ENCODE measurements at places on chromosomes 1 and 21.

GRCh38 chr1:62068978-62069377 lies 125.7 kb upstream of the L1TD1 start:
- no peak for DNase-seq

- DNase-seq = peak; percentile 91
These were observed 12.2 kb downstream of the UTP25 start for GRCh38 chr1:209839875-209840546.

DNA sequence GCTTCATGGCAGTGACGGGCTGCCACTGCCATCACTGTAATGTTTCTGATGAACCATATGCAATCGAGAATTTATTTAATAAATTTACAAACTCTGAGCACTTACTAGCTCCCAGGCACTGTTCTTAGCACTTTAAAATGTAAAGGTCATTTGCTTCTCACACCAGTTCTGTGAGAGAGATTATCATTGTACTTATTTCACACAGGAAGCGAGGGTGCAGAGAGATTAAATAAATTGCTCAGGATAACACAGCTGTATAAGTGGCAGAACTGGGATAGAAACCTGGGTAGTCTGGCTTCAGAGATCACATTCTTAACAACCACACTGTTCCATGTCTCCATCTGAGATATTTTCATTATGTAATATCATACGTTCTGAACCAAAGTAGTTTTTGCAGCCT lies 119.9 kb downstream of the MAST2 start:
- DNase-seq = no peak

DNA sequence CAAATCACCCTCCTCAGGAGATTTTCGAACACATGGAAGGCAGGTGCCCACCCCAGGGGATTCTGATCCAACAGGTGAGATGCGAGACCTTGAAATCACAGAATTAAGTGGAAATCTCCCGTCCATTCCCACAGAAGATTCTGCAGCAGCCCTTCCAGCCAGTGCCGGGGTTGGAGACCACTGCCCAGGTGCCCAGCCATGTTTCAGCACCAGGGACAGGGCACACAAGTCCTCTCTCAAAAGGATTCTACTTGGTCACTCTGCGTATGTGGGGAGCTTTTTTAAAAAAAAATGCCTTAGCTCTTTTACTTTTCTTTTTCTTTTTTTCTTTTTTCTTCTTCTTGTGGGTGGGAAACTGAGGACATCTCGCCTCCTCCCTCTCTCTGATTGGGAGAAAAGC lies 80.7 kb downstream of the VWA5B1 start:
- peak; percentile 70 for DNase-seq

DNA sequence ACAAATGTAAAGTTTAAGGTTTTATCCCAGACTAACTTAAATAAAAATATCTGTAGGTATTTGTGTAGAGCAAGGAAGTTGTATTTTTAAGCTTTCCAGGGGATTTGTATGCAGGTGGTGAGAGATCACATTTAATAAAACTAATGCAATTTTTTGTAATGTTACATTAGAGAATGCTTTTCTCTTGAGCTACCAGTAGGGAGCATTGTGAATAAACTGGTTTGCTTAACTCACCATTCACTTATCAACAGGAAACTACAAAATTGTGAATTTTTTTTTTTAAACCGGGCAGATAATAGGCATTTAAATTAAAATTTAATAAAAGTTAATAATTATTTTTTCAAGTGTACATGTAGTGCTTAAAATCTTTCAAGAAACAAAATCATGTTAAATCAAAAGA lies 78.6 kb downstream of the IVNS1ABP start:
- DNase-seq = no peak

DNA sequence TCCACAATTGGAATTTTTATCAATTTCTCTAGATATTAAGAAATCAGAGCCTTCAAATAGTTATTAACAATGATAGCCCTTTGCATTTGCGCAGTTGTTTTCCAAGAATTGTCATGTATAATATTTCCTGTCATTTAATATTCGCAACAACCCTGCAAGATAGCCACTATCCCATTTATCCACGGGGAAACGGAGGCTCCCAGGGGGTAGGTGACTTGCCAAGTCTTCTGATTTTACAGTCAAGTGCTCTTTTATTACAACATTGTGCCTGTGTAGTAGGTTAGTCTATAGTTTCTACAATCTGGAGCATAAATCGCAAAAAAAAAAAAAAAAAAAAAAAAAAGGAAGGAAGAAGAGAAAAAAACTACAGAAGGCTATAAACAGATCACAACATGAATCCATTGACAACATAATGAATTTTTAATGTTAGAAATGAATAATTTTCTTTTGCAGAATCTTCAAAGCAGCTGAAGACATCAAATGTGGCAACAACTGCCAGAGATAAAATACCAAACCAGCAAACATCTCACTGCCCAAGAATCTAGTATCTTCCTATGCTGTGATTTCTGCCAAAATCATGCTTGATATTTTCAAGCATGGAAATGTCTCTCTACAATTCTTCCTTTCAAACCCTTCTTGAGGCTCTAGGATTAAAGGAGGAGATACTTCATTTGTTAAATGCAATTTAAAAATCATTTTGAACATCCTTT lies 125.5 kb downstream of the PTPN14 start:
- DNase-seq = no peak

DNA sequence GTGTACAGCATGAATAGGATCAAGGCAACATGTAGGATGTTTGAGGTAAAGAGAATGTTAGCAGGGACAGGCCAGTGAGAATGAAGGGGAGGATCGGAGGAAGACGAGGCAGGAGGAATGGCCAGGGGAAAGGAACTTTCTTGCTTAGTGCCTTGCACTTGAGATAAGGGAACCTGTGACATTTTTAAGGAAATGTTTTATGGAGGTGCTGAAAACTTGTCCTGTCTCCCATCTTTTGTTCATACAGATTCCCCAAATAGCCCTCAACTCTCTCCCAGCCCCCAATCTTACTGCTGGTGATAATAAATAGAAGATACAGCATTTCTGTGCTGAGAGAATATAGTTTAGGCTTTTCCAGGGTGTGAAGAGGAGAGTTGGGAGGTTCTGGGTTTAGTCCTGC lies 13.6 kb downstream of the ATP8B2 start:
- DNase-seq = no peak

- DNase-seq = no peak
These were observed 2.4 kb downstream of the FBXO42 start for GRCh38 chr1:16349847-16350406.

GRCh38 chr1:112849425-112850033 lies 106.5 kb downstream of the SLC16A1 start:
- peak; percentile 76 for DNase-seq

DNA sequence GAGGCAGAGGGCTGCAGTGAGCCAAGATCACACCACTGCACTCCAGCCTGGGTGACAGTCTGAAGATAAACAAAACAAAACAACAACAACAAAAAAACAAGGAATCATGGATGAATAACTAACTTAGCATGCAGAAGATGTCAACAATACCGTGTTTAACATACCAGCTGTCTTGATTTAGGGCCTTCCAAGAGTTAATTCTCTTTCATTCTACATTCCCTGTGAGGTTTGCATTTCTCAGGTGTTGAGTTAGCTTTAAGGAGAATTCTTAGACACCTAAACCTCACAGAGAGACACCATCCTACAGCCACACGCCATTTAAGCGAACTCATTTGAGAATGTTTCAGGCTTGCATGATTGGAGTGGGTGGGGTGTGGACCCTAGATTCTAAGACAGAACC lies 363.1 kb upstream of the RUNX1 start:
- DNase-seq = no peak

DNA sequence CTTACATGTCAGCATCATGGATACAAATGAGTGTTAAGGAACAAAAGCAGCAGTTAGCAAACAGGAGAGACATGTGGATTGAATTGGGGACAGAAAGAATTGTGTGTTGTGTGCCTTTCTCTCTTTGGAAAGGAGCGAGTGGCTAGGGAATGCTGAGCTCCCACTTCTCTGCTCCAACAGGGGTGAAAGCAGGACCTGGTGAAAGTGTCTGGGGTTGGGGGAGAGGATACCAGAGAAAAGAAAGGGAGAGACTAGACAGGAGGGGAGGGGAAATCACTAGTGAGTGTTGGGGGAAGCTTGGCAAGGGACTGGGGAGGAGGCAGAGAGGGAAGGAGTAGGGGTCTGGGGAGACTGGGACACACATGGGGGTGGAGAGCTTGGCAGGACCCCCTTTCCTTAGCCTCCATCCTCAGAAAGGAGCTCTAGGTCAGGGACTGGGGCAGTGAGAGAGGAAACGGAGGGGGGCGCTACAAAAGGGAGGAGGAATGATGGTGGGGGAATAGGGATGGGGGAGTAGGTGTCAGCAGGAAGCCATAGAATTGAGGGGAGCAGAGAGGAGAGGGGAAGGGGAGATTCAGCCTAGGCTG lies 2.2 kb downstream of the KIRREL1 start:
- DNase-seq = no peak

GRCh38 chr1:30512914-30513265 lies 210.5 kb downstream of the MATN1 start:
- DNase-seq = no peak

- DNase-seq = no peak
These were observed 70.9 kb upstream of the PLPPR4 start for GRCh38 chr1:99193431-99193830.

- no peak for DNase-seq
These were observed 7.0 kb upstream of the ADORA1 start for GRCh38 chr1:203120325-203121153.

- DNase-seq = no peak
These were observed 376.3 kb downstream of the KCNH1 start for GRCh38 chr1:210757677-210758076.

GRCh38 chr1:23081376-23081775 lies 62.1 kb downstream of the KDM1A start:
- DNase-seq = no peak

DNA sequence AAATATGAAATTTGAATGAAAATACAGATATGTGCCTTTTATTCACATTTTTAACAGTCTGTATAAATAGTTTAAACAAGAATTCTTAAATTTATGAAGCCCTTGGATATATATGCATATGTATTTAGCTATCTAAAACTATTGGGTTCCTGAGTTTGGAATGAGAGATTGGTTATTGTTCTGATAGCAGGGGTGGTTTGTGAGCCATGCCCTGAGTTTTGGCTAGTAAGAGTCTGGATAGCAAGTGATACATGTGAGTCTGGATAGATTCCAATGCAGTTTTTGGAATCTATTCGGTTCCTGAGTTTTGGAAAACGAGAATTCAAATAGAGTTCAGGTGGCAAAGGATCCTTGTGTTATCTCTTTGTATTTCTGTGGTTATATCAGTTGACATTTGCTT lies 2.8 kb downstream of the MAN1A2 start:
- no peak for DNase-seq

- DNase-seq = peak; percentile 29
These were observed 28.9 kb downstream of the RNF2 start for GRCh38 chr1:185074307-185074706.

- DNase-seq = no peak
These were observed 91.3 kb downstream of the RWDD3 start for GRCh38 chr1:95325349-95325748.

GRCh38 chr21:28856588-28857250 lies 136.0 kb downstream of the LTN1 start:
- DNase-seq = peak; percentile 2

- no peak for DNase-seq
These were observed 1.1 kb downstream of the KLHDC9 start for GRCh38 chr1:161099090-161099802.

Data from astrocyte of the hippocampus (primary cell).